ENCODE measurements at places on chromosomes 6 and 20. TPM values are rescaled to one million over a fixed set of nuclear protein-coding genes. Genes with fewer than 3 reads are reported as not detected.

The PBOV1 gene
- not detected for polyA plus RNA-seq

The NOP56 gene
- polyA plus RNA-seq: 208 TPM

The OR2H1 gene
- polyA plus RNA-seq: not detected

The TRIM15 gene
- polyA plus RNA-seq: 51.7 TPM

The GPLD1 gene
- 2.2 TPM for polyA plus RNA-seq

The SLC35D3 gene
- polyA plus RNA-seq: 0.49 TPM

The CST2 gene
- 0.07 TPM for polyA plus RNA-seq

The OPN5 gene
- polyA plus RNA-seq: 0.06 TPM

The BPIFA1 gene
- polyA plus RNA-seq: not detected

The CYB5R4 gene
- polyA plus RNA-seq: 9.7 TPM

The HAO1 gene
- polyA plus RNA-seq: not detected

The FAM162B gene
- 0.73 TPM for polyA plus RNA-seq

The COL9A3 gene
- polyA plus RNA-seq: 14.1 TPM

The ATG5 gene
- polyA plus RNA-seq: 33.0 TPM

The TRIM31 gene
- polyA plus RNA-seq: 5.7 TPM

The TSHZ2 gene
- polyA plus RNA-seq: 10.7 TPM

The ZNF165 gene
- 2.7 TPM for polyA plus RNA-seq

The MYB gene
- polyA plus RNA-seq: 12.1 TPM

The ADGRF4 gene
- 1.2 TPM for polyA plus RNA-seq

The LAMA4 gene
- polyA plus RNA-seq: 57.6 TPM

The WTAP gene
- polyA plus RNA-seq: 99.7 TPM

The RGS17 gene
- polyA plus RNA-seq: 2.4 TPM

The CYP21A2 gene
- 1.5 TPM for polyA plus RNA-seq

The CABLES2 gene
- polyA plus RNA-seq: 7.1 TPM

The HLA-DQB1 gene
- 23.7 TPM for polyA plus RNA-seq

The SLC2A10 gene
- polyA plus RNA-seq: 13.0 TPM

The SASH1 gene
- 15.9 TPM for polyA plus RNA-seq
